ENCODE measurements at places on chromosomes 13 and 19.
A peak's percentile ranks its signal among the peaks of the same experiment; 100 is the strongest.

GRCh38 chr13:43953370-43953769 is 73.7 kb downstream of the LACC1 start:
- DNase-seq = no peak

DNA sequence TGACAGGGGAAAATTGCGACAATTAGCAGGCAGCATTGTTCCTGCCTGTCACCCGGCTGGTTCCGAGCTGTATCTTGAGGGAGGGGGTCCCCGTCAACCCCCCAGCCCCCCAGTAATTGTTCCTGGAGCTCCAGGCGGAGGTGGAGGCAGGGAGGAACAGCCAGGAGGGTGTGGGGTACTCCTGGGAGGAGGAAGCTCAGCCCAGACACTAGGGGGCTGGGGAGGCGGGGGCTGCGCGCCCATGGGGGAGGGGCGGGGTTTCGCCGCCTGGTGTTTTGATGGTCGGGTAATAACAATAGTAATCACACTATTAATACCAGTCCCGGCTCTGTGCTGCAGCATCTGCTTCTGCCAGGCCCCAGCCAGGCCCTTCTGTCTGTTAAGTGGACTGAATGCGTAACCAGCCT is 8.6 kb downstream of the NPAS1 start:
- no peak for DNase-seq

- no peak for DNase-seq
Observed at GRCh38 chr13:93951108-93951507, 528.4 kb downstream of the DCT start.

DNA sequence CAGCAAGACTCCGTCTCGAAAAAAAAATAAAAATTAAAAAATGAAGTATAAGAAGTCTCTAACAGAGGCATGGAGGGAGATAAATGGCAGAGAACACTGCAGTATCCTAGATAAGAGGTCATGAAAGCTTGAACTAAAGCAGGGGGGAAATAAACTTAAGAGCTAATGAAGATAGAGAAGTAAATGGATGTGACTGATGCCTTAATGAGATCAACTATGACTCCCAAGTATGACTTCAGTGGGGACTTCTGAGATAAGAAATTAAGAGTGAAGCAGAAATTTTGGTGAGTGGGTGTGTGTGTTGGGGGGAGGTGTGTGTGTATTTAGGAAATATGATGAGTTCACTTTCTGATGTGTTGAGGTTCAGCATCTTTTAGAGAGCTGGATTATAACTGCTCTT is 55.1 kb downstream of the DIAPH3 start:
- no peak for DNase-seq

GRCh38 chr19:18503337-18503970 is 18.4 kb downstream of the ELL start:
- DNase-seq = no peak

GRCh38 chr19:5628461-5628860 is 5.6 kb downstream of the SAFB start:
- no peak for DNase-seq

GRCh38 chr19:33302974-33303790 is 848 bp upstream of the CEBPA start:
- no peak for DNase-seq

- DNase-seq = no peak
Observed at GRCh38 chr13:61891401-61891800, 475.8 kb upstream of the PCDH20 start.

DNA sequence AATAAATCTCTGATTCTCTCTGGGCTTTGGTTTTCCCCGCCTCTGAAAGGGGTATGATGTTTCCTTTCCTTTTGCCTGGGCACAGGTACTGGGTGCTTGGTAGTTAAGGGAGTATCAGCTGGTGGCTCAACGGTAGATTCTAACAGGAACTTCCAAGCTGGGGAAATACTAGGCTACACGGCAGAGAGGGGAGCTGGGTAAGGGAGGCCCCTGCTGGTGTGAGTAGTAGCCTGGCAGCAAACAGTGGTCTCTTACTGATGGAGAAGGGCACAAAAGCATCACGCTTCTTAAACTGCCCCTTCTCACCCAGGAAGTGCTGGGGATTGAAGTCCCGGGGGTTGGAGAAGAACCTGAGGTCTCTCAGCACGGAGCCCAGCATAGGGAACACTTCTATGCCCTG is 26.9 kb upstream of the CYP2A7 start:
- DNase-seq = no peak

GRCh38 chr19:4037301-4037949 is 29.3 kb downstream of the ZBTB7A start:
- DNase-seq = no peak

DNA sequence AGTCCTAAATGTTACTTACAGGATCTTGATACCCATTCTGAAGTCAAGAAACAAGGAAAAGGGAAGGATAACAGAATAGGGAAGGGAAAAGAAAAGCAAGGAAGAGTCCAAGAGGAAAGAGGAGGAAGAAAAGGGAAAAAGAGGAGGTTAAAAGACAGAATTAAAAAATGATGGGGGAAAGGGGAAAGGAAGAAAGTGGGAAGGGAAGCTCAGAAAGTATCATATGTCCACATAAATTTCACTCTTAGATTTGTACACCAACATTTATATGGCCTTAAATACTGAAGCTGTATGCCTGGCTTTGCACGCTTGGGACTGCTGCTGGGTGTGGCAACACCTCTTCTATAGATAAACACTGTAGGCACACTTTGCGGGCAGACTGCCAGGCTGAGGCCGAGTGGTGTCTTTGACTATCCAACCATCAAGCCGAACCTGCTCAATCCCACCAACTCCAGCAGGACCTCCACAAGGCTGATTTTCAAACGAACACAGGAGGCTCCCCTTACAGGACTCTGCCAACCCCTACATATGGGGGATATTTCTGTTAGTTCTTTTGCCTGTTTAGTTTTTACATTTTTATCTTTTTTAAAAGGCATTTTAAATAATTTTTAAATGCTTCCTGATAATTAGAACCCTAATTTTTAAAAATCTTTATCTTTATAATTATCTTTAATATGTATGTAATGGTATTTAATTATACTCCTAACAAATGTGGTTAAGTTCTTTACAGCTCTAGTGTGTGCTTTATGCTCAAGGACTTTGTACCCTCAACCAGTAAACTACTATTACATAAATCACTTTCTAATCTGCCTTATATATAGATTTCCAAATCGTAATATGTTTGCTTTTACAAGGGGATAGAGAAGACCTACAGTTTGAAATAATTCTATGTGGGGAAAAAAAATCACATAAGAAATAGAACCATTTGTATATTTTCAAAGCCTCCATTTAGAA is 154.2 kb downstream of the DIAPH3 start:
- no peak for DNase-seq

- DNase-seq = no peak
Observed at GRCh38 chr19:30062907-30063649, 121.0 kb downstream of the URI1 start.

- no peak for DNase-seq
Observed at GRCh38 chr13:110132225-110132982, 174.6 kb downstream of the COL4A1 start.

GRCh38 chr13:93304868-93305613 is 78.4 kb downstream of the GPC6 start:
- DNase-seq = no peak

GRCh38 chr19:5996623-5997320 is 18.8 kb upstream of the RANBP3 start:
- no peak for DNase-seq

DNA sequence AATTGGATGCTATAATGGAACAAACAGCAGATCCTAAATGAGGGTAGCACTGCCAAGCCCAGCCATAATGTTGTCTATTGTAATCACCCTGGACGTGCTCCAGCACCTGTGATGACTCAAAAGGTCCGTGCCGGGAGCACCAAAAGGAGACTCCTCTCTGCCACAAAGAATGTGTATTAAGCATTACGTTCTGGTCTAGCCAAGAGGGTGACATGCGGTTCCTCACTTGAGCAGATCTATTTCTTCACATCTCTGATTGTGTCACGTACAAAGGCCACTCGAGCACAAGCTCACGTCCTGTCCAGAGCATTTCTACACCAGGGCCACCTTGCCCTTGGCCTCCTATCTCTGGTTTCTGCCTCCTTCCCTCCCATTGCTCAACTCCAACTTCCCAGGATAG is 219.9 kb upstream of the IRS2 start:
- DNase-seq = no peak

- DNase-seq = no peak
Observed at GRCh38 chr19:13906521-13906904, 512 bp downstream of the CC2D1A start.

DNA sequence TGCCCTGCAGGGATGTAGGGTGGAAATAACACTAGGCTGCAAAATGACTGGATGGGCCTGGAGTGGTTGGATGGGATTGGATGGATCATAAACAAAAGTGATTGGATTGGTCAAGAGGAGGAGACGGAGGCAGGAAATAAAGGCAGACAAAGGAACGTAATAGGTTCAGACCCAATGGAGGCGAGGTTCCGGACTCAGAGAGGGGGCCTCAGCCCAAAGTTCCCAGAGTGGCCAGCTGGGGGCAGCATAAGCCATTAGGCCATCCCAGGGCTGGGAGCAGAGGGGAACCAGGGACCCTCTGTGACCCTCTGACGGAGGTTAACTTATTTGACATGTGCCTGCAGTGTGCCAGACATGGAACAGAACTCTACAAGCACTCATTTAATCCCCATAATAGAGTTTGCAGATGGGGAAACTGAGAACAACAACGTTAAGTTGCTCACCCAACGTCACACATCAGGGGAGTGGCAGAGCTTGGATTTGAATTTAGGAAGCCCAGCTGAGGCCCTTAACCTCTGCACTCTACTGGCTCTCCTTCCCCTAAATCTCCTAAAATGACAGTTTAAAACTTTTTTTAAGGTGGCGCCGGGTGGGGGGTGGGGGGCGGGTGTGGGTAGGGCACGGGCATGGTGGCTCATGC is 15.3 kb upstream of the MAP1S start:
- peak; percentile 13 for DNase-seq

GRCh38 chr19:14992780-14993179 is 13.1 kb upstream of the SLC1A6 start:
- DNase-seq = no peak

DNA sequence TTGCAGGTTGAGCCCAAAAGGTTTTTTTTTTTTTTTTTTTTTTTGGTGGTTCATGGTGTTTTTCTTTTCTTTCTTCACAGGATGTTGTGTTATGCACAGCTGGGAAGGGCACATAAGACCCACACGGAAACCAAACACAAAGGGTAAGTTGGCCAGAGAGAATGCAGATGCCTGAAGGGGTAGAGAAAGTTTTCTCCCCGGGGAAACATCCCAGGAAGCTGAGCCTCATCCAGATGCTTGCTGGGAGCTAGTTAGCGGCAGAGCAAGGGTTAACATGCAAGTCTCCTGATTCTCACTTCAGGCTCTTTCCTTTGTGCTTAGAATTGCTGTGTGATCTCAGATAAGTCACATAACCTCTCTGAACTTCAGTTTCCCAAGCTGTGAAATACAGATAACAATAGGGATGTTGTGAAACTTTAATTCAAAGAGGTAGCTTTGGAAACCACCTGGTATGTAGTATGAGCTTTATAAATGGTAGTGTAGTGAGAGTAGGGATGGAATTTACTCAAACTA is 3.1 kb downstream of the ADGRE1 start:
- no peak for DNase-seq

- DNase-seq = no peak
Observed at GRCh38 chr19:11379857-11380350, 4.2 kb downstream of the EPOR start.

GRCh38 chr19:18650021-18650390 is 13.2 kb downstream of the KLHL26 start:
- no peak for DNase-seq

DNA sequence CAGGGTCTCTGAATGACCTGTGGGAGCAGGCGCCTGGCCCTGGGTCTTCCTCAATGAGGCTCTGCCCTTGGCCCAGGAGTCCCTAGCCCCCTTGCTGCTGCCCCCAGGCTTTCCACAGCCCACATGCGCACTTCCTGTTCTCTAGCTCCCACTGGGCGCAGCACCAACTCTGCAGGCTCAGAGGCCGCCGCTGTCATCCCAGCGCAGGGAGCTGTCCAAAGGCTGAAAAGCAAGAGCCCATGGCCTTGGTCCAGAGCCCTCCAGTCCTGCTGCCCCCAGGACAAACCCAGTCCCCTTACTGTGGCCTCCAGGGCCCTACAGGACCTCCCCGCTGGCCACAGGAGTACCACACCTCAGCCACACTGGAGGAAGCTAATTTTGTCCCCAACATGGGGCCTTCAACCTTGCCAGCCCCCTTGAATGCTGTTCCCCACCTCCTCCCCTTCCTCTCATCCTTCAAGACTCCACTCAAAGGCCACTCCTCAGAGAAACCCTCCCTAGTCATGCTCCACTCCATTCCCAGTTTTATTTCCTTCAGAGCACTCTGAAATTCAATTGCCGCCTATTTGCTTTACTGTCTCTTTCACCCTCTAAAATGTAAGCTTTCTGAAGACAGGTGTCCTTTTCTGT is 8.0 kb upstream of the POU2F2 start:
- DNase-seq = no peak

GRCh38 chr19:16372065-16372915 is 47.7 kb downstream of the KLF2 start:
- DNase-seq = no peak

DNA sequence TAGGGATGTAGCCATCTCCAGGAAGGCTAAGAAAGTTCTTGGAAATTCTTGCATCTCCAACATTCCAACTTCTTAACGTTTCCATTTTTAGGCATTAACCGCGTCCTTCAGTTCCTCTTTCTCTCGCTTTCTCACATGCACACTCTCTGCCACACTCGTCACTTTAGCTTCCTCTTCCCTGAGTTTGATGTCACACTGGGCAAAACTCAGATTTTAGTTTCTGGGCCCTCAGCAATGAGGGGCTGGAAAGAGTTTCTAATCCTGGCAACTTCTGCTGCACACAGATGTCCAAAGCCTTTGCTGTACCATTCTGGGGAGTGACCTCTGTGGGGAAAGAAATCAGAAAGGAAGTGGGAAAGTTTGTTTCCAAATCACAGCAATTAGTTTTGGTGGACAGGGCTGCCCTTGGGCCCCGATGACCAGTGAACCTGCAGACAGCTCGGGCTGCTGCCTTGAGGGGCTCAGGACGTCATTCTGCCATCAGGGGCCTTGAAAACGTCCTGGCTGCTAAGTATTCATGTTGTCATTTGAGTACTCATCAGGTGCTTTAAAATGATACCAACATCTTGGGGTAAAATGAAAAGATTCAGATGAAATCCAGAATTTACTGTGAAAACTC is 89.3 kb downstream of the KL start:
- no peak for DNase-seq

GRCh38 chr13:105345131-105345530 is 1190.3 kb downstream of the EFNB2 start:
- no peak for DNase-seq

DNA sequence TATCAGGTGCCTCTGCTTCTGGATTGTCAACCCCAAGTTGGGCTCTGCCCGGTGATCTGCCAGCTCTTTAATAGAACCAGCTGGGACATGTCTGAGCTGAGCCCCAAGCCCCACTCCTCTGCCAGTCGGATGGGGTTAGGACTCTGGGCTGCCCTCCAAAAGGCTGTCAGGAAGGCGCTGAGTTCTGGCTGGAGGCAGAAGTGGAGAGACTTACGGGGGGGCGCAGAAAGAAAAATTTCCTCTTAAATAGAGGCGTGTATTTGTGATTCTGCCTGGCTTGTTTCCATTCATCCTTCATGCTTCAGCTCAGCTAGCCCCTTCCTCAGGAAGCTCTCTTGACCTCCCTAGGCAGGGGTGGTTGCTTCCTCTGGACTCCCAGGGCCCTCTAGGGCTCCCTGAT is 985 bp upstream of the KCNK6 start:
- DNase-seq = no peak
